ENCODE measurements at places on chromosomes 3 and 15. TPM values are rescaled to one million over a fixed set of nuclear protein-coding genes. Genes with fewer than 3 reads are reported as not detected.

DNA sequence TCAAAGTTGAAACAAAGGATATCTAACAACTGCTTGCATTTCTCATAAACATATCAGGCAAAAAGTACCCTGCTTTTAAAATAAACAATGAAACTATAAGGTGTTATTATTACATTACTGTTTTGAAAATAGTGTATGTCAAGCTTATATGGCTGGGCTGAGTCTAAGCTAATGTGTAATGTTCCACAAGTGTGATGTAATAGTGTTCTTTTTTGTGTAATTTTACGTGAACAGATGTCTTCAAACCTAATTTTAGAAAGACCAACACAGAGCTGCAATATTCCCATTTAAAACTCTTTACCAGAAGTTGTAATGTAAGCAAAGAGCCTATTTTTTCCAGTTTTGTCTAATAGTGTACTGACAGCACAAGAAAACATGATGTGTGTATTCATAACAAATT, 34.0 kb downstream of the MINDY2 start:
- no peak for DNase-seq

DNA sequence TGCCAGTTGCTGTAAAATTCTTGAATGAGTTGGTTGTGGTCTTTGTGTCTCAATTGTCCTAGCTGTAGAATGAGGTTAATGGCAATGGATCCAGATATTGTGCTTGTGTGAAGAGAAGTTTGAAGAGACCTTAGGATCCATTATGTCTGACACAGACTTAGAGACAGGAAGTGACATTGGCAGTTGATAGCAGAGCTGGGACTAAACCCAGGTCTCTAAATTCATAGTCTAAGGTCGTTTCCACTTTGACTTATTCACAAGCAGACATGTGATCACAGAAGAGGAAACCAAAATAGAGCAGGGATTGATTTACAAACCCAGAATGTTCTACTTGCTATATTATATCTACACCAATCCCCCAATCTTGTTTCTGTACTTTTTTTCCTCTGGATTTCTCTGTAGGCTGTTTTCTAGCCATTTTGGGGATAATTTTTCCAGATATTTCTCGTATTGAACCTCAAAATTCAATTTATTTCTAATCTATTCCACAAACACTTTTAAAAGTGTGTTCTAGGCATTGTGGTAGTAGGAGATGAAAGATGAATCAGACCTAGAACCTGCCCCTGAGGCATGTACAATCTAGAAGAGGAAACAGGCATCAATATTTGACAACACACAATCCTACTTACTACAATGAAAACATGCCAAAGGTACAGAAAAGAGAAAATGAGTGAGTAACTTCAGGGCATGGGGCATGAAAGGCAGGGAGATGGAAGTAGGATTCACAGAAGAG, 123.3 kb downstream of the NFKBIZ start:
- DNase-seq, result no peak

GRCh38 chr3:12155264-12155663, 3.4 kb downstream of the TIMP4 start:
- DNase-seq, result no peak

GRCh38 chr15:80019168-80019745, 40.2 kb upstream of the ZFAND6 start:
- no peak for DNase-seq

- DNase-seq, result no peak
Observed at GRCh38 chr15:38684440-38685010, 119.9 kb upstream of the RASGRP1 start.

DNA sequence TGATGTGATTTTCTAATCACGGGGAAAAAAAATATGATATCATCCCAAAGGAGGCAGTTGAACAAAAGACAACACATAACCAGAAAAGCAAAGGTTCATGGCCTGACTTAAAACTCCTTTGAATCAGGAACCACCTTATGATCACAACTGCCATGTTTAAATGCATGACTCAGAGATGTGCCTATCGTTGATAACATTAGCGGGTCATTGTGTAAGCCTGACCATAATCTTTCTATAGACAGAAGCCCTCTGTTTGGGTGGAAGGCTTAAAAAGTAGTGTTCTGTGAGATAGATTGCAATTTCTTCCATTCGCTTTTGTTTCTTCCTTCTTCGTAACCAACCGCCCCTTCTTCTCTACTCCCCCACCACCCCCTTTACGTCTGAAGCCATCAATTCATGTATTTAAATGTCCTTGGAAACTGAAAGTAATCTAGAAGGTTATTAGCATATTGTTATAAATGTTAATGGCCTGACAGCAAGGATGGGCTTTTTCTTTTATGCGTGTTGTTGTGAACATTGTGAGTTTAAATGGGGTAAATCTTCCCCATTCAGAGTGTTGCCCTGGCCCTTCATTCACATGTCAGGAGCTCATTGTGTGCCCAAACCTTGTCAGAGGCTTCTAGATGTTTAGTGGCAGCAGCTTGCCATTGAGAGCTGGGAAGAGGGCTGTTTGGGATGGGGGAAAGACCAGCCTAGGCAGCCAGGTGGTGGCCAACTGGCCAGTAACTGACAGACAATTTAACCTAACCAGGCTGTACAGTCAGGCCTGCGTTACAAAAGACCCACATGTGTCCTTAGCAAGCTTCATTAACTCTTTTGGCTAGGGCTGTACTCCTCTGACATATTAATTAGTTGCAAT, 64.5 kb downstream of the EPHA3 start:
- no peak for DNase-seq

The MITF gene
- total RNA-seq, result 4.3 TPM

DNA sequence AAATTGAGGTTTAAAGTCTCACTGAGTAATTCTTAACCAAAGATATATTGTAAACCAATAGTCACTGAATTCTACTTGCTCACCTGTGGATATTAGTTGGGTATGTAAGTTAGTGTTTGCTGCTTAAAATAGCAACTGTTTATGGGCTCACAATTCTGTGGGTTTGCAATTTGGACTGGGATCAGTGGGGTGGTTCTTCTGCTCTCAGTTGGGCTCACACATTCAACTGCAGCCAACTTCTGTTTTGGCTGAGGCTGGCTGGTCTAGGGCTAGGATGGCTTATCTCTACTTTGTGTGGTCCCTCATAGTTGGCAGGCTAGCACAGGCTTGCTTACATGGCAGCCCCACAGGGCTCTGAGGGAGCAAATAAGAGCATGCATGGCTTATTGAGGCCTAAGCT, 226.0 kb upstream of the LRRFIP2 start:
- no peak for DNase-seq

- DNase-seq, result no peak
Observed at GRCh38 chr3:171950373-171950772, 89.0 kb upstream of the FNDC3B start.

The CHRNA5 gene
- total RNA-seq, result 12.0 TPM

The EXD1 gene
- not detected for total RNA-seq
